ENCODE measurements at places on chromosomes 7 and 10. TPM values are rescaled to one million over a fixed set of nuclear protein-coding genes. Genes with fewer than 3 reads are reported as not detected.

- H3K27me3 ChIP-seq = no peaks in the 10 kb centered on the region
- no peak for DNase-seq
- H3K27ac ChIP-seq = no peak overlapping the region
- no peaks in the 10 kb centered on the region for H3K4me1 ChIP-seq
Measured at GRCh38 chr7:84524714-84525694, 330.4 kb upstream of the SEMA3A start.

GRCh38 chr7:102289057-102289456 lies 2.4 kb downstream of the SH2B2 start:
- H3K27me3 ChIP-seq = no peaks in the 10 kb centered on the region
- H3K27ac ChIP-seq = no peak overlapping the region
- no peak for DNase-seq
- H3K4me1 ChIP-seq = peaks cover 34% of the 10 kb centered on the region
- no peaks in the 10 kb centered on the region for H3K36me3 ChIP-seq
- H3K4me3 ChIP-seq = no peak overlapping the region

- no peak overlapping the region for H3K4me3 ChIP-seq
- peaks cover 17% of the 10 kb centered on the region for H3K36me3 ChIP-seq
- H3K27me3 ChIP-seq = no peaks in the 10 kb centered on the region
- no peak overlapping the region for H3K27ac ChIP-seq
Measured at GRCh38 chr10:70106958-70107791, 25.4 kb downstream of the AIFM2 start.

Gene NME8
- not detected for total RNA-seq
